ENCODE measurements at places on chromosomes 1 and 21.

- no peak for DNase-seq
Observed at GRCh38 chr21:26883768-26884167, 38.6 kb upstream of the ADAMTS1 start.

- DNase-seq, result no peak
Observed at GRCh38 chr1:97936976-97937375, 16.1 kb upstream of the DPYD start.

- DNase-seq, result no peak
Observed at GRCh38 chr21:40689840-40690360, 157.1 kb downstream of the DSCAM start.

DNA sequence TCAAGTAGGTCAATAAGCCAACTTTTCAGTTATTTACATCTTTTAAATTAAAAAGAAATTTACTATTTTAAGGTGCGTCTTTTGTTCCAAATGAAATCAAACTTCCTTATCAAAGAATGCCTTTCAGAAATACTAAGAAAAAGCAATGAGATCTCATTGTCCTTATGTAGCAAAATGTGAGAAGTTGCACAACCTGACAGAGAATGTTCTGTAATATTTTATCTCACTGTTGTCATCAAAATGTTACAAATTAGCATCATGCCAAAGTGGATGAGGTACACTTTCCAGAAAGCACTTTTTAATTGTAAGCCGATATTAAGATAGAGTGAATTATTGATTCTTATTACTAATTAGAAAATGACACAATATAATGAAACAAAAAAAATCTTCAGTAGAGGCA, 50.4 kb downstream of the KCNT2 start:
- no peak for DNase-seq

DNA sequence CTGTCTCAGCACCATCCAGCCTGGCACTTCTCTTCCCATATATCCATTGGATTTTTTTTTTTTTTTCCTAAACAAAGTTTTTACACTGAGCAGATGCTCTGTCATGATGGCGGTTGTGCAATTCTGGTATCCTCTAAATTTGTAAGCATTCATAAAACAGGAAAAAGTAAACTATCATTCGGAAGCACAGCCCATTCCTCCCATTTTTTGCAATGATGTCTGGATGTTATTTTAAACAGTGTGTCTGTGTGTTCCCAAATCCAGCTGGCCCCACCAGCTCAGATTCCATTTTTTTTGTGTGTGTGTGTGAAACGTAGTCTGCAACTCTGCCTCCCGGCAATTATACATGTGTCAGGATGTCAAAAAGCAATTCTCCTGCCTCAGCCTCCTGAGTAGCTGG, 33.5 kb downstream of the PDPN start:
- DNase-seq, result no peak

DNA sequence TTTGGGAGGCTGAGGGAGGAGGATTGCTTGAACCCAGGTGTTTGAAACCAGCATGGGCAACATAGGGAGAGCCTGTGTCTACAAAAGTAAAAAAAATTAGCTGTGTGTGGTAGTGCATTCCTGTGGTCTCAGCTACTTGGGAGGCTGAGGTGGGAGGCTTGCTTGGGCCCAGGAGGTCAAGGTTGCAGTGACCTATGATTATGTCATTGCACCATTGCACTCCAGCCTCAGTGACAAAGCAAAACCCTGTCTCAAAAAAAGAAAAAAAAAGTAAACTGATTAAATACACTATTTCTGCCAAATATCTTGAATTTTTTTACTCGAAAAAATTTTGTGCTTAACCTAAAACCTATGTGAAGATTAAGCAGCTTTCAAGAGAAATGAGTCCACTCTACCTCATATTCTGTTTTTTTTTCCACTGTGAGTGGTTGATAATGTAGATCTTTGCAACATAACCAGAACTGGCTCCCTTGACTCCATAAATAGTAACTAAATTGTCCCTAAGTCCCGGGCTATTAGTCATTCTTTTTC, 19.4 kb upstream of the ZNF281 start:
- DNase-seq, result no peak

DNA sequence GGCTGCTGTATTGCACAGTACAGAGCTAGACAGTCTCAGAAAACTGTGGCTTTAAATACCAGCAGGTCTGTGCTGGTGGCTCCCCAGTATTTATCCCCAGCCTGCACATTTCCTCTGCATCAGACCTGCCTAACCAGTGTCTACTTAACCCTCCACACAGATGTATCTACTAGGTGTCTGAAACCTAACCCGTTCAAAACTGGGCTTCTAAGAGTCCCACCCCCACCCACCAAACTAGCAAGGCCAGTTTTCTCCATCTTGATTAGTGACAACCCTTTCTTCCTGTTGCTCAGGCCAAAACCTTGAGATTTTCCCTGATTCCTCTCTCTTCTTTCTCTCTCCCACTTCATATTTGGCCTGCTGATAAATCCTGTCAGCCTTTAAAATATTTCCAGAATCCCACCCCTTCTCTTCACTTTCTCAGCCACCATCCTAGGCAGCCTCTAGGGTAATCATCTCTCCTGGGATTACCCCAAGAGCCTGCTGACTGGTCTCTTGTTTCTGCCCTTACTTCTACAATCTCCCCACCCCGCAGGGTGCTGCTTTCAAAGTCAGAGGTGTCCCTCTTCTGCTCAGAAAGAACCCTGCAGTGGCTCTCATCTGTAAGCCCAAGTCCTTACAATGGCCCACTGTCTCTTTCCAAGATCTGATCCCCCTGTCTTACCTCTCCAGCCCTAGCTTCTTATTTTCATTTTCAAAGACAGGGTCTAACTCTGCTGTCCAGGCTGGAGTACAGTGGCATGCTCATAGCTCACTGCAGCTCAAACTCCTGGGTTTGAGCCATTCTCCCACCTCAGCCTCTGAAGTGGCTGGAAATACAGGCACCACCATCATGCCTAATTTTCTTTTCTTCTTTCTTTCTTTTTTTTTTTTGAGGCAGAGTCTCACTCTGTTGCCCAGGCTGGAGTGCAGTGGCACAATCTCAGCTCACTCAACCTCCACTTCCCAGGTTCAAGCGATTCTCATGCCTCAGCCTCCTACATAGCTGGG, 45.2 kb downstream of the H3-3A start:
- DNase-seq, result no peak

GRCh38 chr1:100036718-100037655, 67.2 kb downstream of the SLC35A3 start:
- DNase-seq, result no peak

GRCh38 chr21:46125846-46126301, 28.0 kb downstream of the COL6A2 start:
- no peak for DNase-seq

DNA sequence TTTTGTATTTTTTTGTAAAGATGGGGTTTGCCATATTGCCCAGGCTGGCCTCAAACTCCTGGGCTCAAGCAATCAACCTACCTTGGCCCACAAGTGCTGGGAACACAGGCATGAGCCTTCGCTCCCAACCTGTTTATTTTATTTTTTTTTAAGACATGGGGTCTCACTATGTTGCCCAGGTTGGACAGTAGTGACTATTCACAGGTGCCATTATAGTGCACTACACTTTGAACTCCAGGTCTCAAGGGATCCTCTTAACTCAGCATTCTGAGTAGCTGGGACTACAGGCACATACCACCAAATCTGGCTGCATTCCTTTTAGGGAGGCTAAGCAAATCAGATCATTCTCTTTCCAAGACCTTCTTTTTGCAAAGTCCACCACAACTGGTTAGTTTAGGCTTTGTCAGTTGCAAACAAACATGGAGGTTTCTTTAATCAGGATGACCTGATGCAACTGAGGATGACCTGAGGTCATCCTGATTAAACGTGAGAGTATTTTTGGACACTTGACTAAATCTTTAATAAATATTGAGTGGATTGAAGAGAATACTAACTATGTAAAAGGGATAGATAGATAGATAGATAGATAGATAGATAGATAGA, 30.0 kb upstream of the RALGPS2 start:
- DNase-seq, result no peak

GRCh38 chr1:59684698-59685097, 130.1 kb upstream of the HOOK1 start:
- no peak for DNase-seq

DNA sequence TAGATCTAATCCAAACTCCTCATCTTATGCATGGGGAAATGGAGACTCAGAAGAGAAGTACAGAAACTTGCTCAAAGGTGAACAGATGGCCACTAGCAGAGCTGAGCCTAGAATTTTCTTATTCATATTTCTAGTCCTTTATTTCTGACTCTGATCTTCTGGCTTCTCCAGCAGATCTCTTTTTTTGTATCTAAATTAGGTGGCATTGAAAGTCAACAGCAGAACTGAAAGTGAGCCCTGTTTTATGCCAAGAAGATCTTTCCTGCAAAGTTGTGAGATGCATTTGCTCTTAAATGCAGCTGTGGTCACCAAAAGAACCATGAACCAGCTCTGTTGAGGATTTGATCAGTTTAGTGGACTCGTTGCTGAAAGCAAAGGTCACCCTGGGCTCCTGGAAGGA, 75.5 kb downstream of the KAZN start:
- DNase-seq, result no peak

DNA sequence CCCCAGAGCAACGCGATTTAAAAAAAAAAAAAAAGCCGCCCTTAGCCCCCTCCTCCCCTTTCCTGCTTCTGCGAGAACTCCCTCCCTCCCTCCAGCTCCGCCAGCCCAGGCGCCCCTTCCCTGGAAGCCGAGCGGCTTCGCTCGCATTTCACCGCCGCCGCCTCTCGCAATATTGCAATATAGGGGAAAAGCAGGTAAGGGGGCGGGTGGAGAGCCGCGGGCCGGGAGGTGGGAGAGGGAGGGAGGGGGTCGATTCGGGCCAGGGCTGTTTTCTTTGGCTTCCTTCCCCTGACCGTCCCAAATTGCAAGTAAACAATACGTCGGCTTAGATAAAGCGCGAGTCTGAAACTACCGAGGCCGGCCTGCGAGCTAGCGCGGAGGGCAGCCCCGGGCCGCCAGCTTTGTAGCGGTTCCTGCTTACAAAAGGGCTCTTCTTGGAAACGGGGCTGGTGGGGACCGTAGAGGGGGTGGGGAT, 408 bp downstream of the LMO4 start:
- no peak for DNase-seq

Data from NCI-H1694 (cell line).